Bronchial epithelial cell (primary cell): ENCODE measurements at places on chromosomes 3 and 15.

DNA sequence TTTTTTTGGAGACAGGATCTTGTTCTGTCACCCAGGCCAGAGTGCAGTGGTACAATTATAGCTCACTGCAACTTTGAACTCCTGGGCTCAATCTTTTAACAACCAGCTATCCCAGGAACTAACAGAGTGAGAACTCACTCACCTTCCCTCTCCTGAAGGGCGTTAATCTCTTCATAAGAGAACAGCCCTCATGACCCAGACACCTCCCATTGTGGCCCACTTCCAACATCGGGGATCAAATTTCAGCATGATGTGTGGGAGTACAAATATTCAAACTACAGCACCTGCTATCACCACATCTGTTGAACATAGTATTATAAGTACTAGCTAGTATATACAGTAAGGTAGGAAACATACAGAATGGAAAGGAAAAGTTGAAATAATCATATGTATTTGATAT, 132.5 kb downstream of the DOCK3 start:
- peak; percentile 52 for DNase-seq

- no peak for DNase-seq
Observed at GRCh38 chr15:25797511-25797935, 65.6 kb downstream of the ATP10A start.

DNA sequence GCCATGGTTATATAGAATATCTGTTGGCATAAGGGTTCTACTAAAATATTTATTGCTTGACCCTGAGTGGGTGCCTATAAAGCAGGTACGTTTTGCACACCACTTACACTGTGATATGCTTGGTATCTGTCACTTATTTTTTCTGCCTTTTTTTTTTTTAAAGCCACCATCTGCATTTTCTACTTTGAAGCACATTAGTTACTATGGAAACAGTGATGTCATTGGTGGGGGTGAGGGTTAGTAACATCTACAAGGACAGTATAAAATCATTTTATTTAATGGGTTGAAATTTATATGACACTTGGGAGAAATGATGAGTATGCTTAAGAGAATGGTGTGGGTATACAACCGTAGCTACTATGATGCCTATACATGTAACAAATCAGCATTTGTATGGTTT, 25.6 kb downstream of the SLCO3A1 start:
- no peak for DNase-seq

- no peak for DNase-seq
Observed at GRCh38 chr3:2771741-2772140, 338.4 kb downstream of the IL5RA start.

DNA sequence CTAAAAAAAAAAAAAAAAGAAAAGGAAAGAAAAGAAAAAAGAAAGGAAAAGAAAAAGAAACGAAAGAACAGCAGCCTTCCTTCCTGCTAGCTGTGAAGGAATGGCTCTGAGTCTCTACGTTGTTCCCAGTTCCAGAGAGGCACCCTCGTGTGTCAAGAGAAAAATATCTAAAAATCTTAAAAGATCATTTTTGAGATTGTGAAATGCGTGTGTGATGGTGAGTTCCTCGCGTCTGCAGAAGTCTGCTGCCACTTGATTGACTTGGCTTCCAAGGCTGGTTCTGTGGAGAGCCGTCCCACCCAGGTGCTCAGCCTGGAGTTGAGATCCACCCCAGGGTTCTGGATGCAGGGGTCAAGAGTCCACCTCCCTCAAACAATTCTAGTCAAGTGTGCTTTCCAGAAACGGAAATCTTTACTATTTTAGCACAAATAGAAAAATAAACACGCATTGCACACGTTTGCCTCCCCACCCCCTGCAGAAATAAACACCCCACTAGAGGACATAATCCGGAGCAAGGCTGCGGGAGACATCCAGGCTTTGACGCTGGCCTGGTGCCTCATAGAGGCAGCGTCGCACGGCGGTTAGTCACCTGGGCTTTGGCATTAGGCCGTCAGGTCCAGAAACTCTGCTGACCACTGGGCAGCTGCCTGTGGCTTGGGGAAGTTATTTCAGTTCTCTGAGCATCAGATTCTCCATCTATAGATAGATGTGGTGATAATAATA, 265.4 kb downstream of the FAM43A start:
- DNase-seq, result no peak

DNA sequence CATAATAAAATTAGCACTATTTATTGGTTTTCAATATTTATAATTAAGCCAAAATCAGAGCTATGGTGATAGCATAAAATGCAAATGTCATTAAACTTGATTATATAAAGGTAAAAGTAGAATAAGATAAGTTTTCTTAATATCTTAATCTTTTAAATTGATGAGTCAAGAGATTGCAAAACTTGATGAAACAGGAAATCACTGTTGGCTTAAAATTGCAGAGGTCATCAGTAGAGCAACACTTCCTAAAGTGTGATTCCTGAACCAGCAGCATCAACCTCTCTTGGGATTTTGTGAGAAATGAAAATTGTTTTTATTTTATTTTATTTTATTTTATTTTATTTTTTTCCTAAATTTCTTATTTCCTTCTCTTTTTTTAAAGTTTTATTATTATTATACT, 226.4 kb upstream of the CTDSPL start:
- DNase-seq, result peak; percentile 25

- no peak for DNase-seq
Observed at GRCh38 chr3:108804966-108805365, 17.6 kb upstream of the TRAT1 start.

GRCh38 chr15:29066838-29067237, 181.1 kb downstream of the APBA2 start:
- DNase-seq, result no peak

- no peak for DNase-seq
Observed at GRCh38 chr15:41727143-41727542, 47.1 kb upstream of the MAPKBP1 start.

DNA sequence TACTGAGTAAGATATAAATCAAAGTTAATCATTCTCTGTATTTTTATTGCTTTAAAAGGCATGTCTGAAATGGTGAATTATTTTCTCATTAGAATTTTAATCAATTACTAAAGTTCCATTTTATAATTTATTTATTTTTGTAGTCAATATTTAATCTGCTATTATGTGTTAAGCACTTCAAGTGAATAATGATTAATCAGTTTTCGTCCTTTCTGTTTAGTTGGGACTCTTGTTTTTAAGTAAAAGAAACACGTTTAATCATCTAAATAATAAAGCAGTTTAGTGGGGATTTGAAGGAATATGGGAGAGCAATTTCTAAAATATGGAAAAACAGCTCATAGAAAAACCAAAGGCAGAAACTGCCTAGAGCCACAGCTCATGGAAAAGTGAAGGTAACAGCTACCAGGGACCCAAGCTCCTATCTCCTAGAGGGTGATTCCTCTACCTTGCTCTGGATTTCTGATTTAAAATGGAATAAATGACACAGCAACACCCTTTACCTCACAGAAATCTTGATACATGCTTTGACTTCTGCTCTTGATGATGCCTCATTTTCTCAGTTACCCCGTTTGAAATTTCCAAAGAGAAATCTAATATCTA, 28.0 kb upstream of the SUCNR1 start:
- no peak for DNase-seq

DNA sequence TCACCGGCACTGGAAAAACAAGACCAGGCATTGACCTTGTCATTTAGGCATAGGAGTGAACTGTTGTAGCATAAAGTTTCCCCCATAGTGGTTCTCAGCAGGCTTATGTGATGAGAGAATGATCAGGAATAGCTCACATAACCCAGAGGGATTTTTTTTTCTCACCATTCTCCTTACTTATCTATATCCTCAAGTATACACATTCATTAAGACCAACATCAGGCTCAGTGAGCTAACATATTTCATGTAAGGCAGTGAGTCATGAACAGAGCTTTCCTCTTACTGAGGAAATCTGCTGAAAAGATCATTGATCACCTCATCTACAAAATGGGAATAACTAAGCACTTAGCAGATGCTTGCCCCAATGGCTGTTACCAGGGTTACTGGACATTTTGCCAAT, 396.6 kb upstream of the TMCO5A start:
- peak; percentile 15 for DNase-seq

- peak; percentile 97 for DNase-seq
Observed at GRCh38 chr3:48155122-48155521, 33.1 kb downstream of the CDC25A start.

GRCh38 chr15:91885714-91886270, 32.3 kb downstream of the SLCO3A1 start:
- no peak for DNase-seq

DNA sequence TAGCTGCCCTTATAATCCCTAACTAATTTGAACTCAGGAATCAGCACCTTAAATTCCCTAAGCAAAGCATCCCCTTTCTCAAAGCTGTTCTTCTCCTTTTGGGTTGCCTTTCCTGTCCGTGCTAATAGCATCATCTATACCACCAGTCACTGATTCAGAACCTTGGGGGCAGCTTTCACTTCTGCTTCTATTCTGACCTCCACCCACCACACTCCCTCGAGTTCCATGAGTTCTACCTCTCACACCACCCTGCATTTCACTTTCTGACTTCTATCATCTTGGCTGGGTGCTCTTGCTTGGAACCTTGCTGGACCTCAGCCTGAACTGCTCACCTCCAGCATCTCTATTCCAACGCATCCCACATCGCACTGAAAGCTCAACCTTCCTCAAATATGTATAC, 55.4 kb upstream of the KCNMB2 start:
- no peak for DNase-seq

DNA sequence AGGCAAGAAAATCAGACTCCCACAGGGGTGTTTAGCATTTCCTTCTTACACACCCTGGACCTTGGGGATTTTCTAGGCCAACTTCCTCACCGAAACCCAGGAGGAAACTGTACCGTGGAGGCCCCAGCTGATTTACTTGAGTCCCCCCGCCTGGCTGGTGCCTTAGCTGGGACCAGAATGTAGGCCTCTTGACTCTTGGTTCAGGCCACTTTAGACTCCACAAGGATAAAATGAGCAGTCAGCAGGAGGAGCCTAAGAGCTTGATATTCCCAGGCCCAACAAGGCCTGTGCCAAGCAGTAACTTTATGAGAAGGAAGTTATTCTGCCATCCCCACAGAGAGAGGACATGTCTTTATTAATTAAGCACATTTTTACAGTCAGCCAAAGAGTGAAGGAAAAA, 4.6 kb upstream of the APBA2 start:
- DNase-seq, result no peak

- peak; percentile 70 for DNase-seq
Observed at GRCh38 chr3:48301800-48302166, 31.7 kb downstream of the SPINK8 start.

DNA sequence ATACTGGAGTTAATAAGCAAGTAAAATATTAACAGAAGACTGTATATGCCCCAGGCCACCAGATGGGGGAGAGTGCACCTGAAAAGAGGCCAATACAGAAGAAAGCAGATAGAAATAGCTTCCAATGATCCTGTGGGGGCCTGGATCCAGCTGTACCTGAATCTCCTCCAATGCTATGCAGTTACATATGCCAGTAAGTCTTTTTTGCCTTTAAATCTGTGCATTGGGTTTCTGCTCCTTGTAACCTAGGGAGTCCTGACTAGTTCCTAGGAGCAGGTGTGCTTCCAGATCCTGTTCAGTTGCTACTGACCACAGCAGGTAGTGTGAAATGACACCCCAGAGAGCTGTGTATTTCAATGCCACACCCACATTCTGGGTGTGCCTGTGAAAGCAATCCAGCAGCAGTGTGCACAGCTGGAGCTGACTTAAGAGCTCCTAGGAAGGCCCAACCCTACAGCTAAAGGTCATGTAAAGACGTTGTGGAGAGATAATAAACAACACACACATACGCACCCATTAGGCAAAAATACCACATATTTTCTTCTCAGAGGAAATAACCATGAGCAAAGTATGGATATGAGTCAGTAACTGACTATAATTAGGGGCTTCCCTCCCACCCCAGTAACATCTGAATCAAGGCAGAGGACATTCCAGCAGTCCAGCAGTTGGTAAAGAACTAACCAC, 62.2 kb upstream of the AKAP13 start:
- peak; percentile 67 for DNase-seq

DNA sequence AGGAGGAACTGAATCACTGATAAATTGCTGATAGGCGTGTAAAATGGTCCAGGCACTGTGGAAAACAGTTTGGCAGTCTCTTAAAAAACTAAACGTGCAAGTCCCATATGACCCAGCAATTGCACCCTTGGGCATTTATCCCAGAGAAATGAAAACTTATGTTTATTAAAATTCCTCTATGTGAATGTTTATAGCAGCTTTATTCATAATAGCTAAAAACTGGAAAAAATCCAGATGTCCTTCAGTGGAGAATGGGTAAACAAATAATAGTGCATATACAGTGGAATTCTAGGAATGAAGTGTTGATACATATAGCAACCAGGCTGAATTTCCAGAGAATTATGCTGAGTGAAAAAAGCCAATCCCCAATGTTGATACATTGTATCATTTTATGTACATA, 482.2 kb upstream of the PDZRN3 start:
- no peak for DNase-seq

DNA sequence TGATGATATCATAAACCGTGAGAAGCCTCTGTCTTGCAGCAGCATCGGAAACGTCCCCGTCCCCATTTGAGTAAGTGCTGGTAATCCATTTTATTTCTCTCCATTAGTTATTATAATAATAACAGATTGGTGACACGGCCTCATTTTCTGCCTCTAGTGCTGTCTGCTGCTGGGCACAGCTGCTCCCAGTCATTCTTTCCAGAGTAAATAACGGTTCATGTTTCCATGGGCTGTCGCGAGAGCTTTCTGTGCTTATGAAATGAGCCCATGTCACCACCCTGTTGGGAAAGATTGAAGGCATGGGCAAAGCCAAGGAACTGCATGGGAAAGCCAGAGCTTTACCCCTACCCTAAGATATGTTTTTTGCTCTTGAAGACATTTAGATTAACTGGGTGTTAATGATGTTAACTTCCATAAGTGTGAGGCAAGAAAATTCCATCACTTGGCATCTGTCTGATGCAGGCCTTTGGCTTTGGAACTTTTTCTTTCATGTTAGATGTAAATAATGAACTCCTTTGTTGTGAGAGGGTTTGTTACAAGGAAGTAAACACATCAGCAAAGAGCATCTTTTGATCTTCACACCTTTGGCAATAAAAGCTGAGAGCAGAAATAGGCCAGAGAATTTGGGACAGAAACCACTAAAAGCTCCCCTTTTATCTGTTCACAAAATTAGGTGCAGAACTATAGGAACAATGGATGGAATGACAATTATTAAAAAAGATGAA, 141.8 kb downstream of the FILIP1L start:
- DNase-seq, result no peak

DNA sequence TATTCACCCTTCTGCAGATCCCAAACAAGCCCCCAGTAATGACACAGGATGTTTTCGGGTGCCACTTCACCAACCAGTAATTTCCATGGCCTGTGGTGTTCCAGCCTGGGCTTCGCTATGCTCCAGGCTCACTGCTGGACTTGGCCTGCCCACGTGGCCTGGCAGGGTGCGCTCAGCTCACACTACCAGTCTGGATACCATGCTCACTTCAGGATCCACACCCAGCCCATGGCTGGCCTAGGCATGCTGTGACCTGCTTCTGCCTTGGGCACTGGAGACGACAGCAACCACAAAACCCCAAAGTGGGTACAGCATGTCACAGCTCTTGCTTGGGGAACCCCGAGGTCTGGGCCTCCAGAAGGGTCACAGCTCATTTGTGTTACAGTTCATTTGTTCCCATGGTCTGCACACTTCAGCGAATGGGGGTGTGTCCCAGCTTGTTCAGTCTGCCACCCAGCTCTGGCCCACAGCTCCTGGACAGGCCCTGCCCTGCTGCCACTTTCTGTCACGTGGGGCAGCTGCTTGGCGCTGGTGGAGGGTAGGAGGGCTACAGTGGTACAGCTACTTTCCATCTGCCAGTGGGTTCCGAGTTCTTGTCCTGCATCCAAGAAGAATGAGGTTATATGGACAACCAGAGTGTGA, 650.8 kb downstream of the MCTP2 start:
- peak; percentile 72 for DNase-seq
